Regular cardiac myocyte (primary cell): ENCODE measurements at places on chromosomes 1 and 21. TPM values are rescaled to one million over a fixed set of nuclear protein-coding genes. Genes with fewer than 3 reads are reported as not detected.

The PDZK1 gene
- 0.38 and 0.56 TPM in 2 replicates for total RNA-seq

The PDXK gene
- total RNA-seq, result 63.4 and 200 TPM in 2 replicates

The NR5A2 gene
- total RNA-seq, result under 0.01 and 0.19 TPM in 2 replicates

The FOXD3 gene
- total RNA-seq, result not detected in 2 replicates
